ENCODE measurements at places on chromosomes 7 and 10. TPM values are rescaled to one million over a fixed set of nuclear protein-coding genes. Genes with fewer than 3 reads are reported as not detected.

- no peaks in the 10 kb centered on the region for H3K4me1 ChIP-seq
- no peaks in the 10 kb centered on the region for H3K27me3 ChIP-seq
- H3K4me3 ChIP-seq: no peak overlapping the region
- DNase-seq: no peak
- no peaks in the 10 kb centered on the region for H3K36me3 ChIP-seq
These were observed 32.7 kb upstream of the MACC1 start for GRCh38 chr7:20249920-20250319.

DNA sequence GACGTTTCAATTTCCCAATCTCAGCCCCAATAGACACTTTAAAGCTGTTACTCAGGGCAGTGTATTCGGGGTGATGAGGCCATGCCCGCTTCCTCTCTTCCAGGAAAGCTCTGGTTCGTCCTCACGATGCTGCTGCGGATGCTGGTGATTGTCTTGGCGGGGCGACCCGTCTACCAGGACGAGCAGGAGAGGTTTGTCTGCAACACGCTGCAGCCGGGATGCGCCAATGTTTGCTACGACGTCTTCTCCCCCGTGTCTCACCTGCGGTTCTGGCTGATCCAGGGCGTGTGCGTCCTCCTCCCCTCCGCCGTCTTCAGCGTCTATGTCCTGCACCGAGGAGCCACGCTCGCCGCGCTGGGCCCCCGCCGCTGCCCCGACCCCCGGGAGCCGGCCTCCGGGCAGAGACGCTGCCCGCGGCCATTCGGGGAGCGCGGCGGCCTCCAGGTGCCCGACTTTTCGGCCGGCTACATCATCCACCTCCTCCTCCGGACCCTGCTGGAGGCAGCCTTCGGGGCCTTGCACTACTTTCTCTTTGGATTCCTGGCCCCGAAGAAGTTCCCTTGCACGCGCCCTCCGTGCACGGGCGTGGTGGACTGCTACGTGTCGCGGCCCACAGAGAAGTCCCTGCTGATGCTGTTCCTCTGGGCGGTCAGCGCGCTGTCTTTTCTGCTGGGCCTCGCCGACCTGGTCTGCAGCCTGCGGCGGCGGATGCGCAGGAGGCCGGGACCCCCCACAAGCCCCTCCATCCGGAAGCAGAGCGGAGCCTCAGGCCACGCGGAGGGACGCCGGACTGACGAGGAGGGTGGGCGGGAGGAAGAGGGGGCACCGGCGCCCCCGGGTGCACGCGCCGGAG, 2.6 kb downstream of the GJD4 start:
- peaks cover 9% of the 10 kb centered on the region for H3K27me3 ChIP-seq
- peaks cover 9% of the 10 kb centered on the region for H3K4me1 ChIP-seq
- no peak overlapping the region for H3K27ac ChIP-seq
- H3K4me3 ChIP-seq: no peak overlapping the region
- DNase-seq: no peak

- DNase-seq: no peak
- H3K36me3 ChIP-seq: no peaks in the 10 kb centered on the region
- no peaks in the 10 kb centered on the region for H3K27me3 ChIP-seq
- no peak overlapping the region for H3K4me3 ChIP-seq
These were observed 138.7 kb downstream of the GFRA1 start for GRCh38 chr10:116134322-116134721.

GRCh38 chr7:131879424-131879823, 323.0 kb upstream of the PODXL start:
- H3K4me3 ChIP-seq: no peak overlapping the region
- no peak for DNase-seq
- H3K36me3 ChIP-seq: no peaks in the 10 kb centered on the region
- H3K4me1 ChIP-seq: no peaks in the 10 kb centered on the region
- H3K27me3 ChIP-seq: no peaks in the 10 kb centered on the region

- H3K36me3 ChIP-seq: no peaks in the 10 kb centered on the region
- no peaks in the 10 kb centered on the region for H3K4me1 ChIP-seq
- no peak overlapping the region for H3K4me3 ChIP-seq
These were observed 142.5 kb downstream of the ACTR3B start for GRCh38 chr7:152902054-152902453.

The CAV1 gene
- total RNA-seq: not detected

The WDFY4 gene
- total RNA-seq: 1.7 TPM

All from natural killer cell (primary cell).